NCI-H446 (cell line): ENCODE measurements at places on chromosomes 3 and 15.

GRCh38 chr3:106245400-106245799 is 376.6 kb upstream of the CBLB start:
- DNase-seq, result no peak

GRCh38 chr15:66721501-66721937 is 19.5 kb downstream of the SMAD6 start:
- DNase-seq, result no peak

DNA sequence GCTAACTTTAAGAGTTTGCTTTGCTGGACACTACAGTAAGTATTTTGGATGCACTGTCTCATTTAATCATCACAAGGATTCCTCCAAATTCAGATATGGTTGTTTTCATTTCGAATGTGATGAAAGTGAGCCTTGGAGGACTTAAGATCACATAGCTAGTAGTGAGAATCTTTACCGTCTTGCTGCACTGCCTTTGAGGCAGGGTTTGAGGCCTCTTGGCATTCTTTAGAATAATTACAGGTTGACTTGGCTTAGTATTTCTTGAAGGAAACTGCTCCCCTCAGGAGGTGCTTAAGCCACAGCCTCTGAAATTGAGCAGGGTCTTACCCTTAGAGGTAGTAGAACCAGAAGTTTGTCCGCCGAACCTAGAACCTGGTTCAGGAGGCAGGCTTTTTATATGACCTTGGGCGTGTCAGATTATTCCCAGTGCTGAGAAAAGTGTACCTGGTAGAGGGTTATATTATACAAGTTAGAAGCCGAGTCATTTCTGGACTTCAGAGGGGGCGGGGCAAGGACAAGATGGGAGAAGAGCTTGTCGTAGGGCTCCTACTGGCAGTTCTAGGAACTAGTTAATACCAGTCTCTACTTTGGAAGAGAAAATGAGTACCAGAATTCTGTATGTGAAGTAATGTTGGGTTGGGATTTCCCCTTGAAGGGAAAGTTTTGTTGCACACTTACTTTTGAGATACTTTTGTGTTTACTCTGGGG is 1.1 kb downstream of the TFG start:
- DNase-seq, result peak; percentile 17

DNA sequence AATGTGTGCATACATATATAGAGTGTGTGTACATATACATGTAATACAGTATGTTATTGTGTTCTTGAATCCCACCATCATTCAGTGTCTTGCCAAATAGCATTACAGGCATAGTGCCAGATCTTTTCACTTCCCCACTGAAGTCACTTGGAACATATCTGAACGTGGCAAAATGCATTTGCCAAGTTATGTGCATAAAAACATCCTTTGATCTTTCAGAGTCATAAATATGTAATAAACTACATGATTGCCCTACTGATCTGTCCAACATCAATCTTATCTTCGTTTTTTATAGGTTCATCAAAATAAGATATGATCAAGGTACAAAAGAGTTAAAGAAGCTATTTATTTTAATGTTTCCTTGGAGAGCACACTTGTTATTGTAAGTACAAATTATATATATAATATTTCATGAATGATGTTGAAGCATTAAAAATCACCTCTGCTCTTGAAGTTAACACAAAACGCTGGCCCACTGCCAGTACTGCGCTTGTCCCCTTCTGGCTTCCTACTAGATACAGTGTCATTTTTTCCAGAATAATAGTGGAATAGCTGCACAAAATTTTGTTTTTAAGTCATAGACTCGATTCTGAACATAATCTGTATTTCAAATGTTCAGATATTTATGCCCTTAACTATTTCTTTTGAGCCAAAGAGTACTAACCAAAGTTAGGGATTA is 549.5 kb upstream of the ARRDC4 start:
- no peak for DNase-seq

- no peak for DNase-seq
Measured at GRCh38 chr15:96014939-96015338, 315.6 kb upstream of the NR2F2 start.

- DNase-seq, result no peak
Measured at GRCh38 chr15:95494971-95495541, 835.4 kb upstream of the NR2F2 start.

GRCh38 chr3:16509721-16510619 is 3.5 kb downstream of the RFTN1 start:
- DNase-seq, result no peak

DNA sequence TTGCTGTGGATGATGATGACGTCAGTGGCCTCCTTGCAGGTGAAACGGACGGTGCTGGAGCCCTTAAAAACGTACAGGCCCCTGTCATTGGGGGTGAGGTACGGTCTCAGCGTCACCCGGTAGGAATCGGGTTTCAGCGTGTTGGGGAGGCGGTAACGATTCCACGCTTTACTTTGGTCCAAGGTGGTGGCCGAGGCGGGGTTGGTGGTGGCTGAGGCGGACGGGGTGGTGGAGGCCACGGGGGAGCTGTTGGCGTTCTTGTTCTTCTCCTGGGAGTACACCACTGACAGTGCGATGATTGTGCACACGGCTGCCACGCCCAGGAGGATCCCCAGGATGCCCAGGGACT is 8.5 kb downstream of the ANPEP start:
- DNase-seq, result no peak

GRCh38 chr3:141249041-141249440 is 17.4 kb downstream of the PXYLP1 start:
- no peak for DNase-seq

GRCh38 chr3:173891272-173892100 is 493.9 kb downstream of the NLGN1 start:
- DNase-seq, result peak; percentile 52

- peak; percentile 17 for DNase-seq
Measured at GRCh38 chr3:146159616-146160320, 1.2 kb downstream of the PLOD2 start.

- no peak for DNase-seq
Measured at GRCh38 chr15:58551764-58552504, 120.1 kb downstream of the LIPC start.

DNA sequence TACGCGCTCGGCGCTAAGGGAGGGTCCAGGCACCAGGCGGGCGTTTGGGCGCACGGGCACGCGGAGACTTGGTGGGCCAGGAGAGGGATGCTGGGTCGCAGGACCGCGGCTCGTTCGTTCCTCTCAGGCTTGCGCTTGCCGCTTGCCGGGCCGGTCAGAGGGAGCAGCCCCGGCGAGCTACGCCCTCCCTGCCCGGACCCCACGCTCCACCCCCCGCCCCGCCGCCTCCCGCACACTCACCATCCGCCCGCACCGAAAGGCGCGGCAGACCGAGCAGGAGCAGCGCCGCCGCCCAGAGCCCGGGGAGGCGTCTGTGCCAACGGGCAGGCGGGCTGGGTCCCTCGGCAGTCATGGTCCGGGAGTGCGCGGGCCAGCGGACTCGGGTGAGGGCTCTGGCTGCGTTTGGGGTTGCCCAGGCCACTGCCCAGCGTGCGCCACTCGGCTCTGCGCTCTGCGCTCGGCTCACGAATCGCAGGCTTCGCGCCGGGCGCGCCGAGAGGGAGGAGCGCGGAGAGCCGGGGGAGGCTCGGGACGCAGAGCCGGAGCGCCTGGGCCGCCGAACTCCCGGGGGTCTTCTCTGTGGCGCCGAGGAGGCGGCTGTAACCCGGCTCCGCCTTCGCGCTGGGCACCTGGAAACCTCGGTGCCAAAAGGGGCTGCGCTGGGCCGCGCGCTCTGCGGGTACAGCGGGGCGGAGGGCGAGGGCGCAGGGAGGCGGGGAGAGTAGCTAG is at the start of gene SUSD5:
Gene SUSD5, minus strand, starts transcription at position 365 of the 729 bp plus-strand sequence. Its CDS starts 13 bp downstream, at position 352.
- no peak for DNase-seq

- no peak for DNase-seq
Measured at GRCh38 chr15:72857331-72858063, 73.9 kb upstream of the ADPGK start.

DNA sequence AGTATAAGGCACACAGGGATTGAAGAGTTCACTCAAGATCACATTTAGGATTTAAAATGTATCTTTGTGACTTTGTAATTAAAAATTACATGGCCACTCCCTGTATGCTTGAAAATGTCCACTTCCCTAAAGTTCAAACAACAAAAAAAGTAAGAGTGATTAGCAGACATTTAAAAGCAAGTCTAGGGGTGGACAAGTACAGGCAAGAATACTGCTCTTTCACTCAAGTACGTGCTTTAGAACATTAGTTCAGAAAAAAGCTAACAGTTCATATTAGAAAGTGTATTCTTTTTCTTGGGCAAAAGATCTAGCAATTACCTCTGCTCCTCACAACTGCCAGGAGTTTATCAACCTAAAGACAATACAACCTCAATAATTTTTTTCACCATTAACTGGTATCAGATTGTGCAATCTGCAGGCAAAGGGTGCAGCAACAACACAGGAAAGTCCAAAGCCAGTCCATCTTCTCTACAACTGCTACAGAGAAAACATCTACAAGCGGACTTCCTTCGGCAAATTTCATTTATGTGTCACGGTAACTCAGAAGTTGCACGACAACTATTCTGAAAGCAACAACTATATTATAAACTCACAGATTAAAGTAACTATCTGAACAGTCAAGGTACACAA is 18.1 kb downstream of the CHSY1 start:
- DNase-seq, result no peak

DNA sequence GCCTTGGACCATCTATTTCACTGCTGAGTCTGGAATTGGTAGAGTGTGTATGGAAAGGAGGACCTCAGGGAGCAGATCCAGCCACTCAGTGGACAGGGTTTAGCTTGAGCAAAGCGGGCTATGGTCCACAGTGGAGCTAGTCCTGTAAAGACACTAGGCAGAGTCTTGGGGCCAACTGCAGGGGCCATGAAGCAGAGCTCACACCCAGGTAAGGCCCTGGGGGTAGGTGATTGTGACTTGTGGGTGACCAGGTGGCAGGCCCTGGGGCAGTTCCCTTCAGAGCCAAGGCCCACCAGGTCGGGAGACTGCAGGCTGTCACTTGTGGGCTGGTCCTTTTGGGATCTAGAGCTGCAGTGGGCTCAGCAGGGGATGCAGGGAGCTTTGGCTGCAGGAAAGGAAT is 80.8 kb upstream of the EPHB3 start:
- no peak for DNase-seq

- DNase-seq, result no peak
Measured at GRCh38 chr15:66923438-66923881, 141.9 kb upstream of the SMAD3 start.

DNA sequence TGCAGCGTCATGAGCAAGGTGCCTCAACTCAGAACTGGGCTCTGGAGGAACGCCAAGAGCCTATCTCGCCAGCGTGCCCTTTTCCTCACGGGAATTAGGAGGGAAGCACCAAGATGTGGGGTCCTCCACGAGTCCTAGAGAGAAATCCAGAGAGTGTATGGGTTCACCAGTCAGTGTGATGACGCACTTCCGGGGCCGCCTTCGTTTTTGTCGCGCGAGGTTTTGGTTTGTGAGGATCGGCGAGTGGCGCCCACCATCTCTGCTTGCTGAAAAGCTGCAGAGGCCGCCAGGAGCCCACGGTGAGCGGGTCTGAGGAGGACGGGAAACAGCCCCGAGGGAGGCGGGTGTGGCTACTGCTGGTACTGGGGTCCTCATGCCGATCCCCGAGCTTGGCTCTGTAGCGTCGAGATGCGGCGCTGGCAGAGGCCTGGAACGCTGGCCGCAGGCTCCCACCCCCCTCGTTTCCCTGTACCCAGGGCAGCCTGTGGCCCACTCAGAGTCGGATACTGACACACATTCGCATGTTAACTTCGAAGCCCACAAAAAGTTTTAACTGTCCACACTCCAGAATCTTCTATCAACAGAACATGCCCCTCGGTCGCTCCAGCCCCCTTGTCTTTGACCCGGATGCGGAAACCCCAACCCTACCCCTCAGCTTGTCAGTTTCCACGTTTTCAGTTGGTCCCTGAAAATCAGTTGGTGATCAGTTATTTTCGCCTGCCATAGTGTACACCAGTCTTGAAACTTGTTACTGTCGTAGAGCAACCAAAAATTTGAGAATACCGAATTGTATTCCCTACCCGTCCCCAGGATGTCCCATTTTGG is 30.4 kb downstream of the ZNF662 start:
- no peak for DNase-seq

DNA sequence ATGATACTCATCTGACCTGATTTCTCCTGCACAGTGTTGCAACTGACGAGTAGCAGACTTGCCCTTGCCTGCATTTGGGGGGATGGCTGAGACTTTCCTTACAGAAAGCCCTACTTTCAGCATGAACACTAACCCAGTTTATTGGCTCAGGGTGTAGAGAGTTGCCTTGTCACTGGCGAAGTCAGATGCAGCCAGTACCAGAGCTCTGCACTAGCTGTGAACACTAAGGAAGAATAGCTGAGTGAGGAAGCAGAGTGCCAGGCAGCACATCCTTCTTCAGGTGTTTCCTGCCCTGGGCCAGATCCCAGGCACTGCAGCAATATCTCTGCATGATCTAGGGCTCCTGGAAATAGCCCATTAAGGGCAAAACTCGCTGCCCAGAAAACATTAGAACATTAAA is 154.0 kb upstream of the SYNPR start:
- no peak for DNase-seq

DNA sequence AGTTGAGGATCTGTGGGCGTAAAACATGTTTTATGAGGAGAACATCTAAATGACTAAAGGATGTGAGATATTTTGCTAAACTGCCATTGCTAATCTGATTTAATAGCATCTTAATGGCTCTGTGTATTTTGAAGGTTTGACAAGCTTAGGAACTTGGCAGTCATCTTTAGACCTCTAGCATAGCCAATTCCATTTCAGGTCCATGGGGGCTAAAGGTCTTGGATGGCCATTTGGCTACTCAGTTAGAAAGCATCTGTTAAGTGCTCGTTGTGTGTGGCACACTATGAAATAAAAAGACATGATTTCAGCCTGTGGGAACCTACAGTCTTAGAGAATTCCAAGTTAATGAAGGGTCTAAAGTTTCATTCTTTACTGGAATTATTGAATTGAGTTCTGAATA is 236.2 kb downstream of the IL5RA start:
- no peak for DNase-seq

DNA sequence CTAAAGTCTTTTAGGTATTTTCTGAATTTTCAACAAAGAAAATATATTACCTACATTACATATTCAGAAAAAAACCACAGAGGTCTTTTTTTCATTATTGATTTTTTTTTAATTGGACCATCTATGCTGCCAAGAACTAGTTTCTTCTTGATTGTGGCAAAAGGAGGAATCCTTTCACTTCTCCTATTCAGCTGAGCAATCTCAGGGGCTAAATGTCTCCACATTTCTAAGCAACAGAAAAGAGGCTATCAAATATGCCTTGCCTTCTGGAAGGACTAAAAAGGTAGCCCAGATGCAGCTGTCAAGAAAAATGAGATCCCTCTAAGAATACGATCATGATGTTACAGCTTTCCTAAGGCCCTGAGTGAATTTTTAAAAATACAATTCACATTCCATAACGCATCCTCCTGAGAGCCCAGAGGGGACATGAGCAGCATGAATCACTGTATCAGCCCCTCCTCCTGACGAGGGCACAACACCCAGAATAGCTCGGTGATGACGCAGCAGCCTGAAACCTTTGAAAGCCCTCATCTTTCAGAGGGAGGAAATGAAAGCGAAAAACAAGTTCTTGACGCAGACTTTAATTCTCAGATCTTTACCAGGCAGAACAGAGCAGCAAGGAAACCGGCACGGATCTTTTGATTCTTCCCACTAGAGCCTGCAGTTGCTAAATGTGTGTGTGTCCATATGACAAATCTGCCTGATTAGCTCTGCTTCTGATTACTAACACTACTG is 24.6 kb downstream of the RUBCN start:
- peak; percentile 9 for DNase-seq

- DNase-seq, result no peak
Measured at GRCh38 chr3:49410846-49411534, 786 bp downstream of the RHOA start.

GRCh38 chr15:29670998-29671981 is 151.0 kb downstream of the TJP1 start:
- no peak for DNase-seq

GRCh38 chr3:5258526-5258925 is 71.0 kb downstream of the EDEM1 start:
- no peak for DNase-seq

GRCh38 chr15:96735632-96736240 is 405.2 kb downstream of the NR2F2 start:
- DNase-seq, result no peak
